ENCODE measurements at places on chromosomes 7 and 10.
A peak's percentile ranks its signal among the peaks of the same experiment; 100 is the strongest.

DNA sequence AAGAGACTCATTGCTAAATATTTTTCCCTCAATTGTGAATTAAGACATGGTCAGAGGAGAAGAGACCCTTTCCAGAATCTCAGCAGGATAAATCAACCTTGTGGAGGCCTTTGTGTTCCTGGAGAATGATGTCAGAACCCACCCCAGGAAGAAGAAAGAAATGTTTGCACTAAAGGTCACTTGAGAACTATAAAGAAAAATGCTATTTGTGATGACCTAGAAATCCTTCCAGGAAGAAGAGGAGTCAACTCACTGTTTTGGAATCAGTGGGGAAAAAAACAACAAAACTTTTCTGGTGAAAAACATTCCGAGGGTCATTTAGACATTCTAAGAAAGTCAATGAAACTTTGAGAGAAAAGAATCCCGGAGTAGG is 129.1 kb upstream of the ANKRD1 start:
- DNase-seq, result no peak

- DNase-seq, result no peak
These were observed 4.8 kb downstream of the FEZF1 start for GRCh38 chr7:122299624-122300210.

- no peak for DNase-seq
These were observed 168.3 kb downstream of the VTI1A start for GRCh38 chr10:112615269-112615668.

GRCh38 chr10:126798649-126799048 is 106.6 kb upstream of the DOCK1 start:
- no peak for DNase-seq

- DNase-seq, result no peak
These were observed 11.0 kb downstream of the GHRHR start for GRCh38 chr7:30974605-30975255.

- DNase-seq, result no peak
These were observed 10.6 kb downstream of the WDR86 start for GRCh38 chr7:151399305-151399601.

DNA sequence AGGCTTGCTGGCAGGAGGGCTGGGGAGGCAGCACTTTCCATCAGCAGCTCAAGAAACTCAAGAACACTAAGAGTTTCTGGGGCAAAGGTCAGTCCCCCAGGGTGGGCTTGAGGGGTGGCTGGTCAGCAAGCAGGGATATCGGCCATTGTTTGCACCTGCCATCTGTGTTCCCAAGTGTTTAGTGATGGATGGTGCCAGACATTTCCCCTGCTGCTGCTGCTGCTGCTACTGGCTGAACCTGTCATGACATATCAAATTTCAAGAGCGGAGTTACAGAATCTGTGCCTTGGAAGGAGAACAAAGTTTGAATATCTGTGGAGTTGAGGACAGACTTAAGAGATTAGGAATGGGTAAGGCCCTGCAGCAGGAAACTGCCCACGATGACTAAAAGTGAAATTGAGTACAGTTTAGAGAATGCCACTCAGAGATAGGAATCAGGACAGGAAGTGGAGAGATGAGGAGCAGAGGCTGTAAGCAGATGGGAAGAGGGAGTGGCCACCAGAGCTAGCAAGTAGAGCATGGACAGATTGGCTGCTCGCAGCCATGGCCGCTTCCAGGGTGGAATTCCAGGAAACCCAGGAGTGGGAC is 39.2 kb upstream of the PPP1R3C start:
- peak; percentile 38 for DNase-seq

DNA sequence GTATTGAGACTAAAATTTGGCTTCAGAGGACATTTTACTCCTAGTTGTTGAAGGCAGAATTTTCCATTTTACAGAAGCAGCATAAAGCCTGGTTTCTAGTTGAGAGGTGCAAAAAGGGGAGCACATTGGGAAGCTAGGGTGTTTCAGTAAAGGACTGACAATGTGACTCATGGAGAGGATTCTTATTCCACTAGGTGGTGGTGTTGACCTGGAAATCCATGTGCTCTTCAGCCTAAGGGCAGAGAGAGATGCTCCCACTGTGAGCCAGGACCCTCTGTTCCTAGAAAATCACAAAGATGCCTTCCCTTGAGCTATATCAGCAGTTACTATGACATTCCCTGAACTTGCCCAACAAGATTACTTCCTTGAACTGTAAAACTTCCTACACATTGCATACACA is 687.8 kb downstream of the IPMK start:
- DNase-seq, result peak; percentile 42

DNA sequence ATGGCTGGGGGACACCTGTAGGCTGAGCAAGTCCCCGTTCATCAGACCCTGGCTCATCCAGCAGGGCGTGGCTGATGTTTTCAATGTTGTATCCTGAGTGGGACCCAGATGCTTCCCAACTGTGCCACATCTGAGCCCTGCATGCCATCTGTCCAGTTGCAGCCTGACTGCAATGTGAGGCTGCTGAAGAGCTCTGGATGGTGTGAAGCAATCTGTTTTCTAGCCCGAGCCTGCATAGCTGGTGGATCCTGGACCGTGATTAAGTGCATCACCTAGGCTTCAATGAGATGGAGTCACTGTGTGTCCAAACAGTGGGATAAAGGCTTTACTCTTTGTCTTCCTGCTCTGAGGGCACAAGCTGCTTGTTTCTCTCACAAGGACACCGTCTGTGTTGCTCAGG is 99.8 kb downstream of the TCF7L2 start:
- no peak for DNase-seq

DNA sequence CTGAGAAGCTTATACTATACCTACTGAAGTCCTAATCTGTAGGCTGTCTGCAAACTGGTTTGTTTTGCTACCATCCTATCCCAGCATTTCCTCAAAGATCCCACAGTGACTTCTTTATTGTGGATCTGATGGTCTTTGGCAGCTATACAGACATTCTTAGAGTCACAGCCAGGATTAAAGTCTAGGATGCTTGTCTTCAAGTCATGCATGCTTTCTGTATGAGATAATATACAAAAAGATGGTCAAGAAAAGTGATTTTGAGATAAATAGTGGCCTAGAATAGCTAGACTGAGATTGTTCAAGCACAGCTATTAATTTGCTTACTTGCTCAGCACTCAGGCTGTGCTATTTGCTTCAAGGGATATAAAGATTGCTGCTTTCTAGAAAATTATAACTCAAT is 454.4 kb downstream of the AUTS2 start:
- no peak for DNase-seq

GRCh38 chr10:16592378-16592777 is 70.7 kb upstream of the C1QL3 start:
- DNase-seq, result no peak

DNA sequence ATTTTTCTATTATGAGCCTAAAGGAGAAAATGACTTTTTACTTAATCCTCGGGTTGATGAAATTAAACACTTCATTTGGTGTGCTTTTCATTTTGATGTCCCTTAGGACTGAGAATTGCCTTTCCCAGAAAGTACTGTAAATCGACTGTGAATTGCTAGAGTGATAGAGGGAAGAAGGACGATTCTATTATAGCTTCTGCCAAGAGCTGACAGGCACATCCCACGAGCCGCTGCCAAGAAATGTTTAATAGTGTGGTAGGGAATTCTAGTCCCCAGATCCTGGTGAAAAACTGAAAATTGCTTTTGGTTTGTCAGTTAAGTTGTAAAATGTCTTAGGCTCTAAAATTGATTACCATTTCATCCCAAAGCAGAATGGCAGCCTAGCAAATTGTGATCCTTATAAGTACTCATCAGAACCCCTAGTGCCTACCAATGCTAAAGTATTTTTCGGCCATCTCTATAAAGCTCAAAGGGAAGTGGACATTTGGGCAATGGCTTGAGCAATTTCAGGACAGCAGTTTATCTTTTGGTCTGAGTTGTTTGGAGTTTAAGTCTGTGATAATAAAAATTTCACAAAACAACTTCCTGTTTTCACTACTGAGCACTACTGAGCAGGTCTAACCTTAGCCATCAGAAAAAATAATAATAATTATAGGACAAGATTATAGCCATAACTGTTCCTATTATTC is 44.6 kb upstream of the HYCC1 start:
- no peak for DNase-seq

DNA sequence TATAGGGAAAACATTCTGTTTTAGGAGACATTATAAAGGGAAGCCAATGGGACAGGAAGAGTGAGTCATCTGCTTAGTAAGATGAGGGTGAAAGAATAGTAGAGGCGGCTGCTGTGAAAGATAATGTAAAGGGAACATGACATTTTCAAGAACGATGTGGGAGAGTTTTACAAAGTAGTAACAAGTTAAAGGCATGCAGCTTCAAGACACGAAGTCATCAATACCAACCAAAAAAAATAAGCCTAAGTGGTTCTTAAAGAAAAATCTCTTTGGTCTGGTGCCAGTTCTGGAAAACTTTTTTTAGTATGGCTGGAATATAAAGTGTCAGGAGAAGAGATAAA is 6.1 kb downstream of the GSTO1 start:
- peak; percentile 82 for DNase-seq

- DNase-seq, result no peak
These were observed 93.8 kb downstream of the PRKCQ start for GRCh38 chr10:6486309-6486708.

DNA sequence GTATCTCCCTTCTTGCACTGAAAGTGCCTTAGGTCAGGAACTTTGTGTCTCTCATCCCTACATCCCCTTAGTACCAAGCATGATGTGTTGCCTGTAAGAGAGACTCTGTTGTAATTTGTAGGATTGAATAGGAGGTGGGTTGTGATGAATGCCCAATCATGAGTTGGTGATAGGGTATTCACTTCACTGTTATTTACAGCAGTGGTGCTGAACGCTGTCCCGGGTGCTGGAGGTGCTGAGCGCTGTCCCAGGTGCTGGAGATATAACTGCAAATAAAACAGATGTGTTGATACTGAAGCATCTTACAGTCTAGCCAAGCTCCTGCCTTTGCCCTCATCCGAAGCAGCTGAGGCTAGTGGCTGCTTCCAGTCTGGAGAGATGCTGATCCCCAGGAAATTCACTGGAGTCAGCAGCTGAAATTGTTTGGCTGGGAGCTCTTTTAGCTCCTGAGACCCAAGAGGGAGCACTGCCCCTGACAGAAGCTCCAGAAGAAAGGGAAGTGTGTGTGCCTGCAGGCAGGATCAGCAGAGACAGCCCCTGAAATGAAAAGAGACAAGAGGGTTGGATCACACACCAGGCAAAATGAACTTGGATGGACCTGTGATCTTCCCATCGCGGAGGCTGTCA is 183.4 kb downstream of the SORCS3 start:
- DNase-seq, result peak; percentile 53

- peak; percentile 18 for DNase-seq
These were observed 3.5 kb upstream of the CCL24 start for GRCh38 chr7:75817116-75817515.

DNA sequence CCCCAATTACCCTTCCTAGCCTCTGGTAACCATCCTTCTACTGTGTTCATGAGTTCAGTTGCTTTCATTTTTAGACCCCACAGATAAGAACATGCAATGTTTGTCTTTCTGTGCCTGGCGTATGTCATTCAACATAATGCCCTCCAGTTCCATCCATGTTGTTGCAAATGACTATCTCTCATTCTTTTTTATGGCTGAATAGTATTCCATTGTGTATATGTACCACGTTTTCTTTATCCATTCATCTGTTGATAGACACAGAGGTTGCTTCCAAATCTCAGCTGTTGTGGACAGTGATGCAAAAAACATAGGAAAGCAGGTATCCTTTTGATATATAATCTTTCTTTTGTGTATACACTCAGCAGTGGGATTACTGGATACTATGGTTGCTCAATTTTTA is 51.2 kb downstream of the RAPGEF5 start:
- no peak for DNase-seq

- no peak for DNase-seq
These were observed 20.9 kb downstream of the NUDCD3 start for GRCh38 chr7:44469461-44470134.

- no peak for DNase-seq
These were observed 614.1 kb upstream of the FZD8 start for GRCh38 chr10:36256166-36256565.

- DNase-seq, result no peak
These were observed 113.4 kb downstream of the POU6F2 start for GRCh38 chr7:39091145-39091544.

GRCh38 chr10:15068802-15069201 is 19.8 kb downstream of the ACBD7 start:
- no peak for DNase-seq

- DNase-seq, result peak; percentile 27
These were observed 8.8 kb upstream of the ZNF503 start for GRCh38 chr10:75410132-75411005.

DNA sequence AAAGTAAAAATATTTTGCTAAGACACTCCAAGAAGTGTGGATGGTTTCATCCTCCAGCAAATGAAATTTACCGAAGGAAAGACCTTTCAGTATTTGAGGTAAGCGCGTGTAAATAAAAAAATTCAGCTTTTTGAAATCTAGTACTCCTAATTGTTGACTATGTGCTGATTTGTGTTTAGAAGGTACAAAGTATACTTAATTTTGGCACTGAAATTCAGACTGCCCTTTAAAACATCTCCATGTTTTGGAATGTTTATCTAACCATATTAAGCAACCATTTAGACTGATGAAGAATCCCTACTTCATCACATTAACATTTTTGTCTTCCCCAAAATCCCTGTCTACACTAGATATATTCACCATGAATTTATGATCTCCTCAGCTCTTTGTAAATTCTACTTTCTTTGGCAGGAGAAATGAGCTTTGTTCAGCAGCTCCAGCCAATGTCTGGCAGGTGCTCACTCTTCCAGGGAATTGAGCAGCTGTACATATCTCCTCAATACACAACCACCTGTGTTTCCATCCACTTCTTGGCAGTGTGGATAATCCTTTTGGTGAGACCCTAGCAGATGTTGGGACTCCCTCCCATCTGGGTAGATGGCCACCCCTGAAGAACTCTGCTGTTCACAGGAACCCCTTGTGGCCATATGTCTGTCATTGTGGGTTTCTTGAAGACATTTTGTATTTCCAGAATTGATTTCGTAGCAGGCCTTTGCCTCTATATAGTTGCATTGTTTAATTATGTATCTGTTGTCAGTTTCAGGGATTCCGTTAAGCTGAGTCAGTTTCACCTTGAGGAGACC is 129.4 kb upstream of the SAMD8 start:
- DNase-seq, result no peak

- DNase-seq, result peak; percentile 41
These were observed 732 bp downstream of the FAM53B start for GRCh38 chr10:124743191-124744101.

GRCh38 chr7:3730276-3730675 is 429.2 kb downstream of the SDK1 start:
- DNase-seq, result no peak

- no peak for DNase-seq
These were observed 102.2 kb upstream of the ANKRD1 start for GRCh38 chr10:91022924-91023699.

- no peak for DNase-seq
These were observed 216.0 kb upstream of the DKK1 start for GRCh38 chr10:52098130-52098529.

- DNase-seq, result no peak
These were observed 5.1 kb downstream of the WIPI2 start for GRCh38 chr7:5195157-5195556.

GRCh38 chr7:37187179-37187578 is 261.5 kb downstream of the ELMO1 start:
- no peak for DNase-seq

- DNase-seq, result no peak
These were observed 294.4 kb downstream of the BICC1 start for GRCh38 chr10:58806970-58807628.

Measured in Kasumi-1 (cell line).